Left colon (tissue), 2 donors: ENCODE measurements at places on chromosomes 11 and 22. TPM values are rescaled to one million over a fixed set of nuclear protein-coding genes. Genes with fewer than 3 reads are reported as not detected.

The HPX gene
- total RNA-seq, result 2.5 TPM

The BLID gene
- not detected for total RNA-seq

The MEI1 gene
- total RNA-seq, result 1.9 TPM

The P2RY2 gene
- 20.4 TPM for total RNA-seq

DNA sequence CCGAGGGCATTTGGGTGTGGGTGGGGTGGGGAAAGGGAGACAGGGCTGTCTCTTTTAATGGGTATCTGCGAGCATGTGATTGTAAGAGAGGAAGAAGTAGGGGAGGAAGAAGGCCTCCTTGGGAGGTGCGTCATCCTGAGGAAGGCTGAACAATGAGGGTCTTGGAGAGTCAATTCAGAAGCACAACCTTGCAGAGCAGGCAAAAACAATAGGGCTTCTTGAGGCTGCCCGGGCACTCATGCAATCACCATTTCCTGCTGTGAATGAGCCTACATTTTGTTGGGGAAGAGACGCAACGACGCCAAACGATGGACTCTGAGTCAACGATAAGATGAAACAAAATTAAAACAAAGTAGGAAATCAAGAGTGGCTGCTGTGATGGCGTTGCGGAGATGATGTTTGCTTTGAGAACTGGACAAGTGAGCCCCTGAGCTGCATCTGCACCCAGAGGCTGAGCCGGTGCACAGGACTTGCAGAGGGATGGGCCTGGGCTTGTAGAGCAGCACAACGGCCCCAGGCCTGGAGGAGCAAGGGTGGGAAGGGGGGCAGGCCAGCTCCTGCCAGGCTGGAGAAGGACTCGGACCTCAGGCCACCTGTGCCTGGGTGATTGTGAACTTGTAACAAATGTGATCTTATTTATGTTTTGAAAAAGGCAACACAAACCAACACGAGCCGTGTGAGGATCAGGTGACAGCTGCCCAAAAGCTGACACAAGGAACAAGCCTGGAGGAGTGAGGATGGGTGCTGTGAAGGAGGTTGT is 92.3 kb upstream of the B3GAT1 start:
- no peak for DNase-seq

The POLA2 gene
- 9.8 TPM for total RNA-seq

DNA sequence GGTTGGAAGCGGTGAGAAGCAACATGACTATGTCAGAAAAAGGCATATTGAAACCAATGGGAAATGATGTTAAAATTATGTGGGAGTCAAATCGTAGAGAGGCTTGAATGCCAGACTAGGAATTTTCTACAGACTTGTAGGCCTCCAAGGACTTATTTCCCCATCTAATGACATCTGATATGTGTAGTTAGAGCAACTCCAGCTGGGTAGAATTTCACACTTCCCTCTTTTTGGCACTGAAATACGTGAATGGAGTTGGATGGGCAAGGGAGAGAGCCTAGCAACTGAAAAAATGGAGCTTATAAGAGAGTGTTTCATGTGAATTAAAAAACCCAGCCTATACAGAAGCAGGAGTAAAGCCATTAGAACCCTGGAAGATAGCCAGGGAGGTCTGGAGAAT is 304.2 kb downstream of the INSC start:
- no peak for DNase-seq

GRCh38 chr22:24938741-24939341 is 7.7 kb downstream of the LHFPL7 start:
- no peak for DNase-seq

The GPHA2 gene
- total RNA-seq, result not detected

DNA sequence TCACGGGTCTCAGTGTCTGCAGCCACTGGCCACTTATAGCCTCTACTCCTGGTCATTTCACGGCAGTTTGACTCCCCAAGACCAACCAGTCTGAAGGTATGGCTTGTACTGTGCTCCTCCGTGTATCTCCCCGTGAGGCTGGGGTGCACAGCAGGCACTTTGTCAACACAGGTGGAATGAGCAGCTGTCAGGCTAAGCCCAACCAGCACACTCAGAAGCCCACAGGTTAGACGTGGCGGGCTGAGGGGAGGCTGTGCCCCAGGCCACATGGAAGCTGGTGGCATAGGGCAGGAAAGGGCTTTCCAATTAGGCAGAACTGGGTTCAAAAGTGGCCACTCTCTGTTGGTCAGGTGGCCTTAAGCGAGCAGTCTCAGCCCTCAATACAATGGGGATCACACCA is 7.0 kb downstream of the TP53I11 start:
- no peak for DNase-seq

- no peak for DNase-seq
Observed at GRCh38 chr11:68658097-68658496, 26.2 kb upstream of the GAL start.

DNA sequence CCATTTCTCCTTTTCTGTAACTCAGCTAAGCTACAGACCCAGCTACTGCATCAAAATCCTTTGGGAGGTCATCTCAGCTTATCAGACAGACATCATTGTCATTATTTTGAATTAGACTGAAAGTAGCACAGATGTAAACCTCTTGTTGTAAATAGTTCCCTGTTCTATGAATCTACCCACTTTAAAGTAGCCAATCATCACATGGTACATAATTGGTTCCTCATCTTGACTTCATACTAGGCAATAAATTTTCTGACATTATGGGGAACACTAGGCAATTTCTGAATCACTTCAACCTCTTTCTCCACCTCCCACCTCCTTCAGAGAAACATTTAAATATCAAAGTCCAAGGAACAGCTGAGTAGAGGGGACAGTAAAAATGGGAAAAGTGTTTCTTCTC is 47.9 kb downstream of the MPPED2 start:
- no peak for DNase-seq

The ABCG4 gene
- total RNA-seq, result not detected

The CRYBA4 gene
- total RNA-seq, result not detected

- peak; percentile 53 for DNase-seq
Observed at GRCh38 chr22:38706101-38706900, 557 bp downstream of the GTPBP1 start.

The P2RX3 gene
- not detected for total RNA-seq

The ASCL3 gene
- total RNA-seq, result not detected

- DNase-seq, result no peak
Observed at GRCh38 chr11:102749101-102749722, 24.5 kb upstream of the MMP8 start.

- DNase-seq, result no peak
Observed at GRCh38 chr11:122307476-122308035, 191.5 kb upstream of the BLID start.

DNA sequence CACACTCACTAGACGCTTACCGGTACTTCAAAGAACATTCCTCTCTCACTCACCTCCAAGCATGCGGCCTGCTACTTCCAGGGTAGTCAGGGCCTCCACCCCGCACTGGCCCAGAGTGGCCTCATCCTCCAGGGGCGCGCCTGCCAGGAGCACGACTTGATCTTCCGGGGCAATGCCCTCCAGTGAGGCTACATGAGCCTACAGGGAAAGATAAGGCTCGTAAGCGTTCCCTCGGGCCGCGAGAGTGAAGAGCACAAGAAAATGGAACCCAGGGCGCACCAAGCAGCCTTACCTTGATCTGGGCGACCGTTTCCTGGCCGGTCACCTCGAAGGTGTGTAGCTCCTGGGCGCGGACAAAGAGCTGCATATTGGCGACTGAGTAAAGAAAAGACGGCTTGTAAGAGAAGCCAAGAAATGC is 478 bp downstream of the FAU start:
- peak; percentile 55 for DNase-seq

The CBLIF gene
- total RNA-seq, result 0.31 TPM

The SORL1 gene
- total RNA-seq, result 132 TPM

The RFPL3 gene
- not detected for total RNA-seq

The C11orf91 gene
- not detected for total RNA-seq

The CCDC157 gene
- total RNA-seq, result 1.6 TPM

GRCh38 chr11:9143721-9144120 is 52.3 kb upstream of the SCUBE2 start:
- DNase-seq, result no peak

The ANKK1 gene
- 0.67 TPM for total RNA-seq

DNA sequence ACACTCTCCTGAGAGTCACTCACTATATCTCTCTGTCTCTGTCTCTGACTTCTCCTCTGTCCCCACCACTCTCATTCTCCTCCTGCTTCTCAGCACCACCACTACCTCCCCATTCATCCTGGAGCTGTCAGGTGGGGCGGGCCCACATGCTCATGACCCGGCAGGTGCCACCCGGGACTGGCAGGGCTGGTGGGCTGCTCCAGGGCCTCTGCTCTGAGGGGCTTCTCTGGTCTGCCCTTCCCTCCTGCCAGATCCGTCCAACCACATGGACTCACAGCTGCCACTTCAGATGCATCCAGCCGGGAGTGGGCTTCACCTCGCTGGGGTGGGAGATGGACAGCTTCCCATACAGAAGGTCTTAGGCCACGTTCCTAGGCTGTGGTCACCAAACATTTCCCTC is 4.8 kb upstream of the EMID1 start:
- no peak for DNase-seq
